ENCODE measurements at places on chromosomes 1 and 21. TPM values are rescaled to one million over a fixed set of nuclear protein-coding genes. Genes with fewer than 3 reads are reported as not detected.

DNA sequence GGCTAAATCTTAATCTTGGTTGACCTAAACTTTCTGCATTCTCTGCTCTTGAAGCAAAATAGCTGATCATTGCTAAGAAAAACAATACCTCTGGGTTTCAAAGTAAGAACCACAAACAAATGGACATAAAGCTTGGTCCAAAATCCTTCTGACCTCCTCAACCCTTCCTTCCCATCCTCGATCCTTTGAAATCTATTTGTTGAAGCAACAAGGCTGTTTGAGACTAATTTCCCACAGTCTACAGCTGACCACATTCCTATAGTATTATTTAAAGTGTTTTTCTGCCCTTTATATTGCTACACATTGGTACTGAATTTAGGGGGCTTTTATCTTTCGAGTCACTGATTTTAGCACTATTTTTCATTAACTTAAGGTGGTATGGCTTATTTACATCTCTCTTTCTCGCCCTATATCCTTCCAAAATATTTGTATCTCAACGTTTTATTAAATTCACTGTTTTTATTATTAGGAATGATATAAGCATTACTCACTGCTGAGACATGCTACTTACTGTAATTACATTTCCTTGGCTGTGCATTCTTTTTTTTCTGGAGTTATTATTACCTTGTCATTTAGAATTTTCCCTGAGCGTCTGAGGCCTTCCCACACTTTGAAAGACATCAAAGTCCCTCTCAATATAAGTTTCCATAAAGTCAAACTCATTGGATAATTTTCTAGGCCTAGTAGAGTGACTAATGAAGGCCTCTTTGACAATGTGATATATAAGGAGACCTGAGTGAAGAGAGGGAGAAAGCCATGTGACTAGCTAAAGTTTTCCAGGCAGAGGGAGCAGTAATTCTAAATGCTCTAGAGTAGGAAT, 73.9 kb downstream of the RAB3GAP2 start:
- DNase-seq, result no peak

DNA sequence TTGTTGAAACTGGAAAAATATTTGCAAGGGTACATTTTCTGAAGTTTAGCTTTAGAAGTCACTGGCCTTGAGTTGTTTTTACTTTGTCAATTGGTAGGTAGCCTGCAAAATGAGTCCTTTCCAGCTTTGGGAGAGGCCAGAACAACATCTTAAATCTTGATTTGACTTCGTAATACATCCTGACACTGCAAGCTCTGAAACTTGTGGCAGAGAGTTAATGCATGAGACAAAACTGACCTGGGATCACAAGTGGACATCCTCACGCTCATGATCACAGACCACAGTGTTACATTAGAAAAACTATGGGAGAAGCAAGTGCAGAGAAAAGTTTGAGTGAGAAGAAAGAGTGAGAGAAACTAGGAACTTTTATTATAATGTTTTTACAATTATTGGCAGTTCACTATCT, 550.9 kb downstream of the USP25 start:
- DNase-seq, result no peak

GRCh38 chr1:112672009-112672408, 2.5 kb upstream of the MOV10 start:
- DNase-seq, result no peak

GRCh38 chr1:30816211-30817076, 58.9 kb upstream of the LAPTM5 start:
- peak; percentile 87 for DNase-seq

The PRAMEF7 gene
- total RNA-seq, result not detected

GRCh38 chr1:1990222-1990621, 13.4 kb downstream of the CFAP74 start:
- no peak for DNase-seq

The USP1 gene
- total RNA-seq, result 69.9 TPM

DNA sequence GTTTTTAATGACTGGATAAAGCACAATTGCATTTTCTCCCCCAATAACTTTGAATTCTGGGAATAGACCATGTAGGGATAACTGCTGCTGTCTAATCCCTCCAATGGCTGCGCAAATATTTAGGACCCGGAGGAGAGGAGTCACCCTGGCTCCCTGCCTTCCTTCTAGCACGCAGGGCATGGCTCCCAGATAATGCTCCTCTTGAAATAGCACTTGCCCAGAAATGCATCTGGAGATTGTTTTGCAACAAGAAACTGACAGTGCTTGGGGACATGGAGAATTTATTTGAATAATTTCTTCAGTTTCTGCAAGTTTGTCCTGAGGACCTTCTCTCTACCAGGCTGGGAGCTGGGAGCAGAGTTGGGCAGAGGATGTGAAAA, 83.5 kb downstream of the MAN1C1 start:
- DNase-seq, result no peak

- no peak for DNase-seq
Measured at GRCh38 chr1:41558761-41559171, 74.3 kb upstream of the EDN2 start.

DNA sequence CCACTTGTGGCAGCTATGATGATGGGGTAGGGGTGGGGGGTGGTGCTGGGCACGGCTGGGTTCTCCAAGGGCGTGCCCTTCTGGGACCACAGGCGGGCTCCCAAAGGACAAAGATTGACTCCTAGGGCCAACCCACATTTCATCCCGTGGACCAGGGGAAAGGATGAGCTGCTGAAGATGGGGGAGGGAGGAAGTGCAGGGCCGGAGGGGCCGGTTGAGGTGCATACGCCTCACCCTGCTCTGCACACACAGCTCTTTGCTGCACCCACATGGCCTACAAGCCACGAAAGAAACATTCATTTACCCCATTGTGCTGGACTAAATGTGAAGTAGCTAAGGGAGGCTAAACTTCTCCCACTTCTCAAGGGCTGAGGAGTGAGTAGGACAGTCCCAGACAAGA, 34.2 kb upstream of the GNPAT start:
- no peak for DNase-seq

The TMPRSS15 gene
- total RNA-seq, result not detected

The DNAJC11 gene
- 32.8 TPM for total RNA-seq

DNA sequence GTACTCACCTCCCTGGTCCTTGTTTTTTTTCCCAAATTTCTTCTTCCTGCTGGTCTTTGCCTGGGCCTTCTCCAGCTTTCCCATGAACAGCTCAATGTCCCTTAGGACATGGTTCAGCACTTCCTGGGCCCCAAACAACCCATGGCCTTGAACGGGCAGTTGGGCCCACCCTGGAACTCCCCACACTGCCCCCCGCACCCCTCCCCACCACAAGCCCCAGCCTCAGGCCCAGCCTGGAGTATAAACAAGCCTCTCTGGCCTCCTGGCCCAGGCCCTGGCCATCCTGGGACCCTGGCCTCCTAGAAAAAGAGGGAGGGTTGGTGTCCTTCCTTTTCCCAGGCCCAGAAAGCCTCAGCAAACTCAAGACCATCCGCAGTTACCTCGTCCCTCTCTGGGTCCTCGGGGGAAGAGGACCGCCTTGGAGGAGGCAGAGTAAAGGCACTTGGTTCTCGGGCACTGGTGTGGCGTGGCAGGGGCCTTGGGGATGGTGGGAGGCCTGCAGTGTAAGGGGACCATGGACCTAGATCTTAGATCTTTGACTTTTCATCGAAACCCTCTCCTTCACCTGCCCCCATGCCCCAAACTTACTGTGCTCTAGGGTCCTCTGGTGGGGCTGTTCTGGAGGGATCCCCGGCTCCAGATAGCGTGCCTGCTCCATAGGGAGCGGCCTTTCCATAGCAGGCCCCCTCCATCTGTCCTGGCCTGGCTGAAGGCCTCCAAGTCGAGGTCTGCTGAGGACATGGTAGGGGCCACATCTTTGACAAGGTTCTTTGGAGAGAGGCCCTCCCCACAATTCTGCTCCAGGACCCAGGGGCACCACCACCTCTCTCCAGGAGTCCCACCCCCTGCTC, 5.6 kb downstream of the EPS8L3 start:
- no peak for DNase-seq

The CHI3L1 gene
- total RNA-seq, result 1.6 TPM

GRCh38 chr1:14516974-14517840, 81.3 kb upstream of the KAZN start:
- DNase-seq, result no peak

- DNase-seq, result no peak
Measured at GRCh38 chr1:84757301-84757700, 67.0 kb upstream of the SSX2IP start.

The SELENBP1 gene
- 9.2 TPM for total RNA-seq

- no peak for DNase-seq
Measured at GRCh38 chr1:66745451-66745850, 6.8 kb upstream of the DYNLT5 start.

DNA sequence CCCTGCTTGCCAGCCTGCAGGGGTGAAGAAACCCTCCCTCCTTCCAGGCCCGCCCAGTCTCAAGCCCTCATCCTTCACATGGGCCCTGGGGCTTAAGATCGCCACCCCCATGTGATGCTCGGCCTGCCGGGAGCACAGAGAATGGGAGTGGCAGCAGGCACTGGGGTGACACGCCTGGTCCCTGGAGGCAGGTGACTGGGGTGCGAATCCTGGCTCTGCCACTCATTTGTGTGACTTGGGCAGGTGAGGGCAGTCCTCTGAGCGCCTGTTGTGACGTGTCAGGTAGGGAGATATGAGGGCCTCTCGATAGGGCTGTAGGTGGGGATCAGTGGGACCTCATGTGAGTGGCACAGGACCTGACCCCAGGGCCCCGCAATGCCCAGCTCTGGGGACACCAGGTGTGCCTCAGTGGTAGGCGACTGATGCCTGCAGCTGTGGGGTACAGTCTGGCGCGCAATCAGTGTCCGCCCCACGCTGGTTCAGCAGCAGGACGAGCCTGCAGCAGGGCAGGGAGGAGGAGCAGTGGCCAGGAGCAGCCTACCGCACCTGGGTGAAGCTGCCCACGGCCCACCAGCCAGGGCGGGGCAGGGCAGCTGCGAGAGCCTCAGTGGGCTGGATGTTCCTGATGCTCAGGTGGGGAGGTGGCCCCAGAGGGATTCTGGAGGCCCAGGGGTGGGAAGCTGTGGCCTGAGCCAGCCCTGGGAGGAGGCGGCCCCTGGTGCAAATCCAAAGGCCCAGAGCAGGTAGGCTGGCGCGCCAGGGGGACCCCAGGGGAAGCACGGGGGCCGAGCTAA, 6.2 kb downstream of the SH2D5 start:
- DNase-seq, result no peak

- no peak for DNase-seq
Measured at GRCh38 chr1:27882543-27882903, 10.2 kb downstream of the THEMIS2 start.

DNA sequence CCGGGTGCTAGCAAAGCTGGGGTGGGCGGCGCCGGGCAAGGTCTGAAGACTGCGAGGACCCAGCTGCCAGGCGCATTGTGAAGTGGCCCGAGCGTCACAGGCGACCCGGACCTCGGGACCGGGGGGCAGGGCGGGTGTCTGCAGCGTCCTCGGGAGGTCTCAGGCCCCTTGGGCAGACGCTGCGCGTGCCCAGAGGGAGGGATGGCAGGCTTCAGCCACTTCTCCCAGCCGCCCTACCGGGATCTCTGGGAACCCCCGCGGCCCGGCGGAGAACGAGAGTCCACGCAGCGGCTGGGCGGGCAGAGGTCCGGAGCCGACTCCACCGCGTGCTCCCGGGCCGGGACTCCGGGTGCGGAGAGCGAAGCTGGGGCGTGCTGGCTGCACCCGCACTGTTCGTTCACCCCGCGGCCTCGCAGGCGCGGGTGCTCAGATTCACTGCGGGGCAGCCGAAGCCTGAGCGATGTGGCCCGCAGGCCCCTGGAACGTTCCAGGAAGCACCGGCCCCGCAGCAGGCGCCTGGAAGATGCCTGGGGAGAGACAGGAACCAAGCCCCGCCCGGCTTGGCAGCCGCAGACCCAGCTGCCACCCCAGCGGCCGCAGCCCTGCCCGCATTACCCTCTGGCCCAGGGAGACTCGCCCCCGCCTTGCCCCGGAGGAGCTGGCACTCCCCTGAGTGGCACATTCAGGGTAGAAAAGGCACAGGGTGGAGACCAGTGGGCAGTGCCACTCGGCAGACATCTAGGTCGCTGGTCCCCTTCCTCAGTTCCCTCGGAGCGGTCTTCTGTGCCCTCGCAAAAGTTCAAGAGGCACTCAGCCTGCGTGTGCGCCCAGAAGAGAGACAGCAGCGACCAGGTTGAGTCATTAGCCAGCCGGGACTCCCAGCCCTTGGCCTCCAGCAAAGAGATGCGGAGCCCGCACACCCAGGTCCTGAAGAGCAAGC, at the start of gene CCDC185:
Gene CCDC185 (plus strand): TSS at position 141 of the 940 bp plus-strand sequence. CDS start 61 bp downstream, at position 202.
- DNase-seq, result no peak

The HEATR1 gene
- total RNA-seq, result 77.2 TPM

The IFNLR1 gene
- total RNA-seq, result 0.16 TPM

The SUSD4 gene
- 11.2 TPM for total RNA-seq

The PSMA5 gene
- 34.6 TPM for total RNA-seq

DNA sequence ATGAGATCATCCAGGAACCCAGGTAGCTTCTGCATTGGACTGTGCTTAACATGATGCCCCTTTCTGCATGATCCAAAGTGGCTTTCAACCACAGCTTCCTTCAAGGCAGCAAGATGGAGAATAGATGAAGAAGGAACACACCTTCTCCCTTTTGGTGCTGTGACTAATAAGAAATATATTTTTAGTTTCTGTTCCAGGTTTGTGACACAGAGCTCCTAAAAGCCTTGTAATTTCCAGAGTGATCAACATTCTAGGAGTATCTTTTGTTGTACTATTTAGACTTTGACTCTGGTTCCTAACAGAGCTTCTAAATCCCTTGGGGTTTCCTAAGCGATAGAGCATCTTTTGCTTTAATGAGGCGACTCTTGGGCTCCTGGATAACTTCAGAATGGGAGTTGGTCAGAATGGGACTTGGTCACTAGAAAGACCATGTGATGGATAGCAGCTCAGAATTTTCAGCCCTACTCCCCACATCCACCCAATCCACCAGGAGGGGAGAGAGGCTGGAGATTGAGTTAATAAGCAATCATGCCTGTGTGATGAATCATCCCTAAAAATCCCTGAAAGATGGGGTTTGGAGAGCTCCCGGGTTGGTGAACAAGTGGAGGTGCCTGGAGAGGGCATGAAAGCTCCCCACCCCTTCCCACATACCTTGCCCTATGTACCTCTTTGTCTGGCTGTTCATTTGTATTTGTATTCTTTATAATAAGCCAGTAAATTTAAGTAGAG, 134.8 kb downstream of the FGGY start:
- no peak for DNase-seq

DNA sequence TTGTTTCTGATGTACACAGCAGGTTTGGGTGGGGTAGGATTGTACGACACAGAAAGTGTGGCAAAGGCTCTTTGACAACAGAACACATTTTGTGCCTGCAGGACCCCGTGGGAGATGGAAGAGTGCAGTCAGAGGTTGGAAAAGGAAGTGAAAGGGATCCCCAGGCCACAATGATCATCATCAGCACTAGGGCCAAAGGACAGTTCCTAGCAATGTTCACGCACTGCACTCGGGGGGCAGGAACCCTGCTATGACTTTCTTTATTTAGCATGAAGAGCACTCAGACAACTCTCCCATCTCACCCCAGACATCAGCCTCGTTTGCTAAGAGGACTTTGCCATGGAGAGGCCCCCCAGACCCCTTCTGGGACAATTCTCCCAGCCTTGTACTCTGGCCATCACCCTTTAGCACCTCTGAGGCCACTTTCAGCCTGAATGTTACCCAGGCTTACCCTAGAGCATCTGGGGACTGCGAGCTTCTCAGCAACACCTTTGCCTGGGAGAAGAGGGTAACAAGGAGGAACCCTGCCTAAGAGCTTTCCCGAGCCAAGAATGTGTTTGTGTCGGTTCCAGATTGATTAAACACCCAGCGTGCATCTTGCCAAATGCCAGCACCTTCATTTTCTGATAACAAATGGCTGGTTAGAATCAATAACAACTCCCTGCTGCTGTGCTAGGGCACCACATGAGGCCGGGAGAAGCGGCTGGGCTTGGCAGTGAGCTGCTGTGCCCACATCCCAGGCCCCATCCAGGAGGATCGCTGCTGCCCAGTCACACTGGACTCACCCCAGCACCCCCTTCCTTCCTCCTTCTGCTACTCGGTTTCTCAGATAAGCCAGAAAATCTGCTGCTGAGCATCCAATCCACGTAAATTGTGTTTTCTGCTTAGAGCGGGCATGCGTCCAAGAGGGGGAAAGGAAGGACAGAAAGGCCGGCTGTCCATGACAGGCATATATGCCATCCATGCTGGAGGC, 633.1 kb downstream of the AJAP1 start:
- DNase-seq, result no peak
